ENCODE measurements at places on chromosomes 2 and 18.

DNA sequence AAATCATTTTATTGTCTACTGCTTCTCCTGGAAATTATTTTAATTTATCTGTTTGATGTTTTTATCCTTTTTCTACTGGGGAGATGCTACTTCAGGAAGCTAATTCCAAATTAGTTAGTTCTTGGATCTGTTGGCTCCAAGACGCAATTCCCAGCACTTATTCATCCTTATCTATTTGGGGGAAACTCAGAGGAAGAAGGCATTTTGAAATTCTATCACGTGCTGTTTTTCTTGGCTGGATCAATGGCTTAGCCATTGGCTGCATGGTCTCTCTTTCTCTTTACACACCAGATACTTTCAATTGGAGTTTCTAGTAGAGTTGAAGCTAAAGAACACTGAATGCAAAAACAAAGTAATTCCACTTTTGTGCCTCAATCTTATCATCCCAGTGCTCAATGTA, 98.3 kb downstream of the RAPGEF4 start:
- DNase-seq: no peak

DNA sequence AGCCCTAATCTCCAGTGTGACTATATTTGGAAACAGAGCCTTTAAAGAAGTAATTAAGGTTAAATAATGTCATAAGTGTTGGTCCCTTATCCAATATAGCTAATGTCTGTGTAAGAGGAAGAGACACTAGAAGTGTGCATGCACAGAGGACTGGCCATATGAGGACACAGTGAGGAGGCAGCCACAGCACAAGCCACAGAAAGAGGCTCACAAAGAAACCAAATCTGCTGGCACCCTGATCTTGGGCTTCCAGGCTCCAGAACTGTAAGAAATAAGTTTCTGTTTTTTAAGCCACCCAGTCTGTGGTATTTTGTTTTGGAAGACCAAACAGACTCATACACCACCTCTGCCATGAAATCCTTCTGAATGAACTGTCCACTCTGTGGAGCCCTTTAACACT, 186.4 kb upstream of the SLC39A10 start:
- no peak for DNase-seq

DNA sequence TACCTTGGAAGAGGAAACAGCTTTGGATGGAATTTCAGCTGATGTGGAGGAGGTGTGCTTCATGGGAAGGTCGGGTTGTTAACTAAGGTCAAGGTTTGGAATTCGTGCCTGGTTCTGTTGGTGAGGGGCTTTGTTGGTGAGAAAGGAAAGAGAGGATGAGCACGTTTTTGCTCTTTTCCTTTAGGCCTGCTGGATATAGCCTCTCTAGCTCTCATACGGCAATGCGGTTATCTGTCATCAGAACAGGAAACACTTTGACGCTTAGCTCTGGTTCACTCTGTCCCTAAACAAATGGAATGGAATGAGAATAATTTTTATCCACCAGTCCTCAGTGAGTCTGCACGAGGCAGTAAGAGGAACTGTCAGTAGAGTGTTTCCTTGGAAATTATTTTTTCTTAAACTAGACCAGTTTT, 169.7 kb upstream of the NOSTRIN start:
- DNase-seq: no peak

DNA sequence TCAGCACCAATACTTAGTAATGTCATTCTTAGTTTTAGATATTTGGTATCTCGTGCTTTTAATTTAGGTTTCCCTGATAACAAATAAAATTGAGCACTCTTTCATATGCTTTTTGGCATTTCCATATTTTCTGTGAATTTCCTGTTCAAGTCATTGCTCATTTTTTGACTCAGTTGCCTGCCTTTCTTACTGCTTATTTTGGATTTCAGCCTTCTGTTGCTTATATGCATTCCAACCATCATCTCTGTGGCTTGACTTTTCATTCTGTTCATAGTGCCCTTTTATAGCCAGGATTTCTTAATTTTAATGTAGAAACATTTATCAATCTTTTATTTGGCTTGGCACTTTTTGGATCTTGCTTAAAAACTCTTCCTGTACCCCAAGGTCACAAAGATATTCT, 14.5 kb upstream of the KIF3C start:
- DNase-seq: no peak

DNA sequence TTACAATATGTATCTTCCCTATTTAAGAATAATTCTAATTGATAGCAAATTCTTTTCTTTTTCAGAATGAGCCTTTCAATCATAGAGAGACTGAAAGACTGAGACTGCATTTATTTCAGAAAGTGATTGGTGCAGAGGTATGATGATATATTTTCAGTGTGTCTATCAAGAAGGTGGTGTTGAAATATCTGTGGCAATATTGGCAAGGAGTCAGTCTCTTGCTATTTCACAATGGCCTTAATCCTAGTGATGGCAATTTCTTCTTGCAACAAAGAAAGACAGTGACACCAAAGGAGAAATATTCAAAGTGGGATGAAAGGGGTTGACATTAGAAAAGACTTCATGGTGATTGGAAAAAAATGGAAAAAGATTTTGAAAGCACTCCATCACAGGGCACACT, 21.7 kb upstream of the ZBTB14 start:
- no peak for DNase-seq

- DNase-seq: no peak
Measured at GRCh38 chr2:207143215-207144172, 22.3 kb downstream of the KLF7 start.

GRCh38 chr18:58572680-58573079, 56.2 kb downstream of the ALPK2 start:
- DNase-seq: no peak

DNA sequence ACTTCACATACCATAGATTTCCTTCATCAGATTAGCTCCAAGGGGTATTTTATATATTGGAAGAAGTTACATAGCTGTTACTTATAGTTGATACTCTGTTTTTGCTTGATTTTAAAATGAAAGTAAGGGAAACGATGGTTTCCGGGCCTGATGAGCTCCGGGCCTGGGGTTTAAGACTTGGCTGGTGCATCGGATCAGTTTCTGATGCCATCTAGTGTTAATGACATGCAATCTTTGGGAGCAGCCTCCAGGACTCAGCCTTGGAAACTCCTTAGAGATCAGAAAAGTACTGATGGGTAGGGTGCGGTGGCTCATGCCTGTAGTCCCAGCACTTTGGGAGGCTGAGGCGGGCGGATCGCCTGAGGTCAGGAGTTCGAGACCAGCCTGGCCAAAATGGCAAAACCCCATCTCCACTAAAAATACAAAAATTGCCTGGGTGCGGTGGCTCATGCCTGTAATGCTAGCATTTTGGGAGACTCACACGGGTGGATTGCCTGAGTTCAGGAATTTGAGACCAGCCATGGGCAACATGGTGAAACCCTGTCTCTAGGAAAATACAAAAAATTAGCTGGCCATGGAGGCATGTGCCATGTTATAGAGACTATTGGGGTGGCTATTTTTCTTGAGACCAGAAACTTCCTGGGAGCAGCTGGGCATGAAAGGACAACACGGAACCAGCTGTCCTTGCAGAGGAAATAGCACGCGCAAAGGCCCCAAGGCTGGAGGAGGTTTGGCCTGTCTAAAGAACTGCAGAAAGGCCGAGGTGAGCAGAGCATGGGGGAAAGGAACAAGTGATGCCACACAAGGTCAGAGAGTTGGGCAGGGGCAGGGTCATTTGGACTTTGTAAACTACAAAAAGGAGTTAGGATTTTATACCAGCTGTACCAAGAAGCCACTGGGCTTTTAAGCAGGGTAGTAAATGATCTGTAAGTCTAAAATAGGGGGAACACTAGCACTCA, 46.9 kb upstream of the CNOT11 start:
- peak; percentile 15 for DNase-seq

GRCh38 chr2:20365249-20365817, 14.7 kb upstream of the PUM2 start:
- DNase-seq: peak; percentile 48

GRCh38 chr2:40284797-40285196, 167.1 kb downstream of the SLC8A1 start:
- no peak for DNase-seq

- DNase-seq: no peak
Measured at GRCh38 chr18:45343365-45343764, 271.9 kb upstream of the SLC14A2 start.

All from stimulated activated CD4-positive, alpha-beta T cell treated with anti-CD3 and anti-CD28 coated beads, TNF-alpha, amount 100 ng/mL, for 48 hours (primary cell).